ENCODE measurements at places on chromosomes 3 and 15. TPM values are rescaled to one million over a fixed set of nuclear protein-coding genes. Genes with fewer than 3 reads are reported as not detected.

DNA sequence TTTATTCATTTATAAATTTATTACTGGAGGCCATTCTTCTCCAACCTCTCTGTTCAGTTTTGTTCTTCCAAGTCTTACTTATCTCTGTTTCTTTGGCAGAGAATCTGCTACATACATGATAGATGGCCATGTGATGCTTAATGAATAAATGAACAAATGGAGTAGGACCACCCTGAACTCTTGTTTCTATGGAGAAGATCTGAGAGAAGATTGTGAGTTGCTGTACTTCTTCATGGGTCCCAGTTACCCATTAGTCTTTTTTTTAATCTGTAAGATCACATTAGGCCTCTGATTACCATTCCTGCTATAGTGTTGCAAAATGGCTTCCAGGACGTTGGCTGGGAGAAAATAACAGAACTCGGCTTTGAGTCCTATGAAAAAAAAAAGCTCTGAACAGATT, 191.9 kb upstream of the SYNPR start:
- no peaks in the 10 kb centered on the region for H3K4me1 ChIP-seq
- H3K27ac ChIP-seq = no peak overlapping the region
- H3K4me3 ChIP-seq = no peak overlapping the region
- no peak for DNase-seq
- peaks cover 64% of the 10 kb centered on the region for H3K27me3 ChIP-seq

GRCh38 chr15:56241374-56242105, 2.1 kb downstream of the RFX7 start:
- H3K4me1 ChIP-seq = peaks cover 32% of the 10 kb centered on the region
- no peaks in the 10 kb centered on the region for H3K27me3 ChIP-seq
- peak overlapping the region; percentile 54 for H3K27ac ChIP-seq
- DNase-seq = peak; percentile 8

Gene ENTPD3
- 0.28 TPM for total RNA-seq

Gene EPHA3
- total RNA-seq = not detected

DNA sequence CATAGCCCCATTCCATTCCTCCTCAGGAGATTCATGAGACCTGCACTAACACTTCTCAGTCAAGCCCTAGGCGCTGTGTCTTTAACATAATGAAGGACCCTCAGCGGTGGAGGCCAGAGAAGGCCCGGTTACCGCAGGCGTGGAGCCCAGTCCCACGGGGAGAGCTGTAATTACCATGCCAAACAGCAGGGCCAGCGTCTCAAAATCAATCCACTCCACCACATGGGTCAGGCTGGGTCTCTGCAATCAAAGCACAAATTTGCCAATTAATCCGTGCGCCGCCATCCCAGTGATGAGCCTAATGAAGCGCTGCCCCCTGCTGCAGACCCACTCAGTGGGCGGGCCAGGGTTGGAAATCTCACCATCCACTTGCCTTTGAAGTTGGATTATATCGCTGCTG, 109.7 kb downstream of the OCA2 start:
- H3K36me3 ChIP-seq = no peaks in the 10 kb centered on the region
- no peaks in the 10 kb centered on the region for H3K27me3 ChIP-seq
- no peak for DNase-seq
- no peak overlapping the region for H3K4me3 ChIP-seq

DNA sequence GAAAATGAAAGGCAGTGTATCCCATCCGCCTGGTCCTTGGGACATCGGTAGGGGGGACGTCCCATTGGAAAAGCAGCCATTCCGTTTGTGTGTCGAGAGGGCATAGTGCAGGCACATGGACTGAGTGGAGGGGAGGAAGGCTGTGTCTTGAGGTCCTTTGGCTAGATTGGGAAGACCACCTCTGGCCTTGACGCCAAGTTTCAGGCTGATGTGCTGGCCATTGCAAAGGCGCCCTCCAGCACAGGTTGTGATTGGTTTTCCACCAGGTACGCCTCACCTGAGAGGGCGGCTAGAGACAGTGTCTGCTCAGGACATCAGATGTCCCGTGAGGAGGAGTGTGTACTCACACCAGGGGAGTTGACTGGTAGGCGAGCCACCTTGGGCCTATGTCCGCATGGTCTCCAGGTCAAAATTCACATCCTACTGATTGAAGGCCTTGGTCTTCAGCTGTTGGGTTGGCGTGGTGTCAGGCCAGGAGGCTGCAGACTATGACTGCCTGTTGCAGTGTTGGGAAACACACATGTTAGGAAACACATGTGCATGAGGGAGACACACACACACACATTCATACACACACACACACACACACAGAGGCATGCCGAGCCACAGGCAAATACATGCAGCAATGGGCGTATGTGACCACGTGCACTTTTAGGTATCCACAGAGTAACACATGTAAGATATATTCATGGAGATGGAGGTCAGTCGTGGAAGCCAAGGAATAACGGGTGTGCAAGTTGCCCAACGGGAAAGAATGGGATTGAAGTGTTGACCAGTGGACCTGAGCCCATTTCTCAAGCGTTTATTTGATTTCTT, 98.4 kb downstream of the SNRPN start:
- H3K27ac ChIP-seq = no peak overlapping the region
- H3K4me1 ChIP-seq = no peaks in the 10 kb centered on the region
- DNase-seq = no peak
- no peak overlapping the region for H3K4me3 ChIP-seq

GRCh38 chr3:126654571-126655383, at the start of gene TXNRD3:
Gene TXNRD3 (minus strand): TSS chr3:126655124.
- no peaks in the 10 kb centered on the region for H3K36me3 ChIP-seq
- peaks cover under 1% of the 10 kb centered on the region for H3K27me3 ChIP-seq
- peak within 1 kb of the TSS; percentile 81 for H3K4me3 ChIP-seq
- DNase-seq = peak; percentile 81
- peaks cover 8% of the 10 kb centered on the region for H3K4me1 ChIP-seq

- H3K36me3 ChIP-seq = no peaks in the 10 kb centered on the region
- H3K27ac ChIP-seq = no peak overlapping the region
- H3K4me1 ChIP-seq = no peaks in the 10 kb centered on the region
Observed at GRCh38 chr3:89038869-89039268, 68.6 kb upstream of the EPHA3 start.

DNA sequence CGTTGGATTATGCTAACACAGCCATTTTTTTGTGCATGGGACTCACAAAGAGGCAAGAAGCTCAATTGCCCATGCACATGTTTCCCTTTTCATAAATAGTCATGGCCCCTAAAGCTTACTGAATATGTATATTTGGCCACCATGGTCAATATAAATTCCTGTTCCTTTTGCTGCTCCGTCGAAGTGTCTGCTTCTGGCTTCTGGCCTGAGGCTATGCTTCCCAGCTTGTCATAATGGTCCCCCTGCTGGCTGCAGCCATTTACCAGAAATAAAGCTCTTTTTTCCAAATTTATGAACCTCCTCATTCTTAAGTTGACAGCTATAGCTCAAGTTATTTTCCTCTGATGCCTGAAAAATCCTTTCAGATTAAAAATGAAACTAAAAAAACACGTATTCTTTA, 602.1 kb downstream of the VGLL3 start:
- H3K4me3 ChIP-seq = no peak overlapping the region
- no peaks in the 10 kb centered on the region for H3K36me3 ChIP-seq
- H3K27me3 ChIP-seq = peaks cover 57% of the 10 kb centered on the region
